ENCODE measurements at places on chromosomes 16 and 17.

GRCh38 chr16:85171759-85172454 lies 59.6 kb upstream of the CIBAR2 start:
- no peak for DNase-seq

DNA sequence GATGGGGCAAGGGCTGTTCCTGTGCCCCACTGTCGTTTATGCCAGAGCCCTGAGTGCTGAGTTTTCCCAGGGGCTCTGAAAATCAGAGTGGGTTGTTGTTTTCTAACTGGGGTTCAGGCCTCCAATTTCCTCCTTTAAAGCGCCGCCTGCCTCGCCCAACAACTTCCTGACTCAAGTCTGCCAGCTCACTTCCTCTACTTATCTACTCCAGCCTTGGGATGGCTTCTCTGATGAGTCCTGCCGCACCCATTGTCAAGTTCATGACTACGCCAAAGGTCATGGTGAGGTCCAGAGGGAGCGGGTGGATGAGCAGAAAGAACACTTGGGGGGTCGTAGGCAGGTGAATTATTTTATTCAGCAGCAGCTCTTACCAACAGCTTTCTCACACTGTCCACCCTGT lies 104.7 kb downstream of the UTP18 start:
- DNase-seq, result no peak

GRCh38 chr17:60920107-60920506 lies 242.5 kb downstream of the BCAS3 start:
- DNase-seq, result no peak

DNA sequence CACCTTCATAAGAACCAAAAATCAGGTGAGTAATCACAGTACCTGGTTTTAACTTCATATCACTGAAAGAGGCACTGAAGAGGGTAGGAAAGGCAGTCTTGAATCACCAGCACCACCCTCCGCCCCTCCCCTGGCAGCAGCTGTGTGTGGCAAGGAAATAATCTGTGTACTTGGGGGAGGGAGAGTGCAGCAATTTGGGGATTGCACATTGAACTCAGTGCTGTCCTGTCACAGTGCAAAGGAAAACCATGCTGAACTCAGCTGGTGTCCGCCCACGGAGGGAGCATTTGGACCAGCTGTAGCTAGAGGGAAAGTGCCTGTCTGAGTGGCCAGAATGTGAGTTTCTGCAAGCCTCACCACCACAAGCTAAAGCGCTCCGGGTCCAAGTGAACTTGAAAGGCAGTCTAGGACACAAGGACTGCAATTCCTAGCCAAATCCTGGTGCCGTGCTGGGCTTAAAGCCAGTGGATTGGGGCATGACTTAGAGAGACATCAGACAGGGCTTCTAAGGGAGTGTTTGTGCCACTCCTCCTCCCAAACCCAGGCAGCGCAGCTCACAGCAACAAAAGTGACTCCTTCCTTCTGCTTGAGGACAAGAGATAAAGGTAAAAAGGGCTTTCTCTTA lies 39.7 kb upstream of the ALDH3A1 start:
- no peak for DNase-seq

DNA sequence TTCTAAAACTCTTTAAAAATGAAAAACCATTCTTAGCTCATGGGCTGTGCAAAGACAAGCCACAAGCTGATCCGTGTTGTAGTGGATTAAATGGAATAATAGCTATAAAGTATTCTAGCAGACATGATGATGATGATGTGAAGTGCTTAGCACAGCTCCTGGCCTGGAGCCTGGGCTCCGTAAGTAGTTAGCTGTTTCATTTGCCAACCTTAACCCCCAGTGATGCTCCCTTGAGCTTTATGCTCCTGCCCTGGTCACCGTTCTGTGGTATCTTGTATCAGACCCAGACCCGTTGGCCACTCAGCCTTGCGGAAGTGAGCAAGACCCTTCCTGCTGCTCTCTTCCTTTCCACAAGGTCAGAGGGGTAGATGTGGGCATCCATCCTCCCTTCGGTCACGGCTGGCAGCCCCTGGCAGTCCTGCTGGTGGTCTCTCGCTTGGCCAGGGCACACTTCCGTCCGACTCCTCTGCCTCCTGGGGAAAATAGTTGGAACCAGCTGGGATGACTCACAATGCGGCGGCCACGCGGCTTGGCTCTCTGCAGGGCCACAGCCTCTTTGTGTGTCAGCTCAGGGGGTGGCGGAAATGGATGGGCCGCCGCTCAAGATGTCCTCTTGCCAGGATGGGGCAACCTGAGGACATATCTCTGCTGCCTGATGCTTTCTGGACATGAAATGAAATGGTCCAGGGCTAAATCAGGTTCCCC lies 79.1 kb downstream of the GPR139 start:
- DNase-seq, result no peak

- no peak for DNase-seq
These were observed 140.1 kb downstream of the CYLD start for GRCh38 chr16:50881956-50882355.

DNA sequence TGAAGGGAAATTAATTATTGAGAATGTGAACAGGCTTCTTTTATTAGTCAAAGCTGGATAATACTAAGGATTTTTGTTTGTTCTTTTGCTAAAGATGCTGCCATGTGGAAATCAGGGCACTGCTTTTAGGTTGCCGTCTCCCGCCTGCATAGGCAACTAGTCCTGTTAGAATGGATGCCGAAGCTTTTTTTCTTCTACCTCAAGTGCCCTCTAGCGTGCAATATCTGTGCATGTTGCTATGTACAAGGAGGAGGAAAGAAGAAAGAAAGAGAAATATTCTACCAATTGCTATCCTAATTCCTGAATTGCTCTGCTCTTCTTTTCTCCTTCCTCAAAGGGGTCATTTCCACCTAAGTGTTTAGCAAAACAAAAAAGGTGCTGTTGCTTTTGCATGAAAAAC lies 5.2 kb upstream of the CDH8 start:
- DNase-seq, result peak; percentile 66

GRCh38 chr16:77850636-77851333 lies 62.4 kb downstream of the VAT1L start:
- DNase-seq, result no peak

DNA sequence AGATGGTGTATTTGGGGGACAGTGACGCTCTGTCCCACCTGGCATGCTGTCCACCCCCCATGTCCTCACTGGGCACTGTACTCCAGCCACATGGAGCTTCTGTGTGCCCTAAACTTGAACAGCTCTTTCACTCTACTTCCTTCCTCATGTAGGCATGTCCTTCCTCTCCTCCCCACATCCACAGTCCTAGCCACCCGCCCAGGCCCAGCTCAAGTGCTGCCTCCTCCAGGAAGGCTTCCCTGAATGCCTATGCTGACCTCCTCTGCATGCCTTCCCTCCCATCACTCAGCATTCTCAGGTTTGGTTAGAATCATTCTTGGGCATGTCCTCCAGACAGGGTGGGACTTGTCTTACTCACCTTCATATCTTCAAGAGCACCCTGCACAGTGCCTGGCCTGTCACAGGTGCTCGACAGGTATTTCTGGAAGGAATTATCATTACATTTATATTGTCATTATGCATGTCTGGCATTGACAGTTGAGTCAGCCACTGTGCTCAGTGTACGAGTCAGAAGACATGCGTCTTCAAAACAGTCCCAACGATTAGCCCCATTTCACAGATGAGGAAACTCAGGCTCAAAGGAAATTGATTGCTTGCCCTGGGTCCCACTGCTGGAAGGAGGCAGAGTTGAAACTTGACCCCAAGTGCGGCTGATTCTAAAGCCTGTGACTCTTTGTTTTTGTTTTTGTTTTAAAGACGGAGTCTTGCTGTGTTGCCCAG lies 42.1 kb upstream of the TOB1 start:
- DNase-seq, result no peak

GRCh38 chr17:64073771-64074703 lies 53.6 kb upstream of the ICAM2 start:
- no peak for DNase-seq

DNA sequence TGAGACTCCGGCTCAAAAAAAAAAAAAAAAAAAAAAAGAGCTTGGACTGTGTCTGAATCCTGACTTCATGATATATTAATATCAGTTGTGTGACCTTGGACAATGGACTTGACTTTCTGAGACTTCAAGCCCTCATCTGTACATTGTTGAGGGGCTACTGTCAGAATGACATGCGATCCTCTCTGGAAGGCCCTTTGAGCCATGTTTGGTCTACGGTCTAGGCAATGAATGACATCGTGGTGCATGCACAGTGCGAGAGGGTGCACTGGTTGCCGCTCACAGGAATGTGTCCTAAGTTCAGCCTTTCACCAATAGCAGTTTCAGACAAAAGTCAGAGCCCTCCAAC lies 43.0 kb upstream of the ZNF629 start:
- DNase-seq, result no peak

DNA sequence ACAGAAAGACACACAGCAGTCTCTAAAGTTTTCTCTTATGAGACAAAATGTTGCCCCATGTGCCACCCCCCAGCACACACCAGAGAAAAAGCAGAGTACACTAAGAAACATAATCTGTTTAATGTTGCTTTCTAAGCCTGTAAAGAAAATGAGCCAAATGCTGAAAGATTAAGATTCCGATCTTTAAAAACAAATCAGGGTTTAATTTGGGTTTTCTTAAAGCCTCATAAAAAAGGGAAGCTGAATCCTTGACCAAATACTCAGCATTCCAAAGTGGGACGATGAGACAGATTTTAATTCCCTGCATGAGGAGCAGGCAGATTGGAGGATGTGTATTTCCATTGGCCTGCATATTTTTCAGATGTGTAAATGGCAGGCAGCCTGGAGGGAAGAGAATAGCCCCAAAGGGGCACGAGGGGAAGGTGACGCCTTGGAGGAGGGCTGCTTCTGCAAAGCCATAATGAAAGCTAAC lies 118.4 kb downstream of the COPRS start:
- peak; percentile 90 for DNase-seq

DNA sequence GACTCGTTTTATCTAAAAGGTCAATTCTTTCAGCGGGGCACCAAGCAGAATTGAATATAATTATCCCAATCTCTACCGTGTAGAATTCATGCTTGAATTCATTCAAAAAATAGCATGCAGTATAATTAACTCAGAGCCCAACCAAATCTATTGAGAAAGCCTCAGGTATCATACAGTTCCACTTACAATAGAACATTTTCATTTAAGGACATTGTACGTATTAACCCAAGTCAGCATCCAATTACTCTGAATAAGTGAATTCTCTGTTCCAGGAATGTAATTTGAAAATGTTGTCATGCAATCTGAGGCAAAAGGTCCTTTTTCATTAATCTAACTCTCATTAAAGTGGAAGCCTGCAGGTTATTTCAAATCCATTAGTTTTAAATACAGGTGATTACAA lies 78.5 kb downstream of the SALL1 start:
- DNase-seq, result no peak

- no peak for DNase-seq
These were observed 7.4 kb downstream of the MAP3K3 start for GRCh38 chr17:63629627-63630026.

GRCh38 chr16:50351116-50351515 lies 17.7 kb downstream of the BRD7 start:
- no peak for DNase-seq

DNA sequence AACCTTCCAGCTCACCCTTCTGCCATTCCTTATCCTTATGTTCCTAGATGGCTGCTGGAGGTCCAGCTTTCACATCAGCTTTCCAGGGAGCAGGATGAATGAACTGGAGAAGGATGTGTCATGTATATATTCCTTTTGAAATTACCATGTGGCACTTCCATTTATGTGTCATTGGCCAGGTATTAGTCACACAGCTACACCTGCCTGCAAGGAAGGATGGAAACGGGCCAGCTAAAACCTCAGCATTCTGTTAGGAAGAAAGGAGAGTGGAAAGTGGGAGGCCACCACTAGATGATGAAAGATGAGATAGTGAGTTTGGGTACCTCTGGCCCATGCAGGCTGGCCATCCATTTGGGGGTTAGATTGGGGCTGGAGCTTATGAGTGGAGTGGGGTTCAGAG lies 67.5 kb downstream of the KSR1 start:
- DNase-seq, result no peak

DNA sequence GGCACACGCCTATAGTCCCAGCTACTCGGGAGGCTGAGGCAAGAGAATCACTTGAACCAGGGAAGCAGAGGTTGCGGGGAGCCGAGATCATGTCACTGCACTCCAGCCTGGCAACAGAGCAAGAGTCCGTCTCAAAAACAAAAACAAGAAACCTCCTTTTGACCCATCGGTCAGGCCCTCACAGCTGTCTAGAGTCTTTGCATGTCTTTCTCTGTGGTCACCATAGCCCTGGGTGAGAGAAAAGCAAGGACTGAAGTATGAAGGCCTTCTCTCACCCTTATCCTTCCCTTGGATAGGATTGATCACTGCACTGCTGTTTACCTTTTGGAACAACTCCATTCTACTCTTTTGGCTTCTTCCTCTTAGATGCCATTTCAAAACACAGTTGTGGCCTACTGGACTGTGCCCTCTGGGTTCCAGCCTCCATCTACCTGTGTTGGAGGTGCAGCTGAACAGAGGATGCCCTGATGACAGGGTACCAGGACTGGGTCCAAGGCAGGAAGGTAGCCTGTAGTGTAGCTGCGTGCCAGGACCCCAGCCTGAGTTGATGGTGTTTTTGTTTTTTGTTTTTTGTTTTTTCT lies 37.1 kb downstream of the LDHD start:
- DNase-seq, result no peak

- DNase-seq, result no peak
These were observed 985 bp upstream of the C17orf107 start for GRCh38 chr17:4898351-4898750.

DNA sequence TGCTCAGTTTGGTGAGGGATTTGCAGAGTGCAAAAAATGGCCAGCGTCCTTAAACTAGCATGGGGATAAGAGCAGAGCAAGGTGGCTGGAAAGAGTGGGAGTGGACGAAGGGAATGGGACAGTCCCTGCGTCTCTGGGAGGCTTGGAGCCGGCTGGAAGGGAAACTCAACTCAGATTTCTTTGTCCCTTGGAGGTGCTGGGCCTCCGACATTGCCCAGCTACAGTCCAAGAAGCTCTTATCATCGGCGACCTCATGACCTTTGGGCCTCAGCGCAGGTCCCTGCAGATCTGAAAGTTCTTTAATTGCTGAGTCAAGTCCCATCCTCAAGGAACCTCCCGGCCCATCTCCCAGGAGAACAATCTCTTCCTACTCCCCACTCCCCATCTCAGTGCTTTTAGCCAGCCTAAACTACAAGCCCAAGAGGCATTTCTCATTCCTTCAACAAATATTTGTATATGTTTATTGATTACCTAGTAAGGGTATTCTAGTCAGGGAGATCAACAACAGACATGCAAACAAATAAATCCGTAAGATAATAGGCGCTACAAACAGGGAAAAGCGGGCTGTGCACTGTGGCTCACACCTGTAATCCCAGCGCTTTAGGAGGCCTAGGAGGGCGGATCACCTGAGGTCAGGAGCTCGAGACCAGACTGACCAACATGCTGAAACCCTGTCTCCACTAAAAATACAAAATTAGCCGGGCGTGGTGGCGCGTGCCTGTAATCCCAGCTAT lies 985 bp upstream of the TMEM107 start:
- no peak for DNase-seq

DNA sequence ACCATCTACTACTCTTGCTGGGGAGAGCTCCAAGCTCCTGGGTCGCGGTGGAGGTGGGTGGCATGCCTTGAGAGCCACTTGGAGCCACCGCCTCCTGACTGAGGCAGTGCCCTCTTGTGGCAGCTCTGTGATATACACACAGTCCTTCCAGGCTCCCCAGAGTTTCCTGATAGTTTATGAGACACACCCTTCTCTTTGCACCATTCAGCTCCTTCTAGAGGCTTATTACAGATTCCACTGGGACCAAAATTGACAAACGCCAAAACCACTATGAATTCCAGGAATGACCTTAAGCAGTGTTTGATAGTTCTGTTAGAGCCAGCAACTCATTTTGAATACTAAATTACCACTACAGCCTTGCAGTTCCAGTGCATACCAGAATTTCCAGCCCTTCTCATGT lies 170.1 kb upstream of the CDH13 start:
- DNase-seq, result peak; percentile 79

- no peak for DNase-seq
These were observed 9.2 kb downstream of the MPV17L start for GRCh38 chr16:15404792-15405191.

- no peak for DNase-seq
These were observed 239.0 kb downstream of the SNX29 start for GRCh38 chr16:12215277-12216105.

Measured in AG20443 (cell line).